KG1 (cell line): ENCODE measurements at places on chromosomes 3 and 15.

GRCh38 chr3:47348411-47349154 is 32.2 kb upstream of the PTPN23 start:
- DNase-seq, result no peak

- no peak for DNase-seq
These were observed 177.0 kb downstream of the AGBL1 start for GRCh38 chr15:86256628-86257027.

DNA sequence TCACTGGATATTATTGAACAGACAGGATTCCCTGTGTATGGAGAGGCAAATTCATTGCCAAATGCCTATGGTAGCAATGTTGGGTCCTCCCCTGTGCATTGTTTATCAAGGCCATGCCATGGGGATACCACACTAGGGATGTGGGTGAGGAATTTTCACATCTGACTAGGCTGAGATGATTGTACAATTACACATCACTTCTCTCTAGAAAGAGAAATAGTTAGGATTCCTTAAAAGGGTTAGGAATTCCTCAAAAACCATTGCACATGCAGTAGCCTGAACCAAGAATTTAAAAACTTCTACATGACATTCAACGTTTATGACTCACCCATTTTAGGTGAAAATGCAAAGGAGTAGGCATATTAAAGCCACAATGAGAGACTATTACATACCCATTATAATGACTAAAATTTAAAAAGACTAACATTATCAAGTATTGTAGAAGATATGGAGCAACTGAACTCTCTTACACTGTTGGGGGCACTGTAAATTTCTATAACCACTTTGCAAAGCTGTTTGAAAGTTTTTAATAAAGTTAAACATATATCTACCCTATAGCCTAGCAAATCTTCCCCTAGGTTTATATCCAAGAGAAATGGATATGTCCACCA is 175.9 kb downstream of the THRB start:
- DNase-seq, result no peak

- no peak for DNase-seq
These were observed 106.7 kb upstream of the CADPS start for GRCh38 chr3:62981962-62982361.

DNA sequence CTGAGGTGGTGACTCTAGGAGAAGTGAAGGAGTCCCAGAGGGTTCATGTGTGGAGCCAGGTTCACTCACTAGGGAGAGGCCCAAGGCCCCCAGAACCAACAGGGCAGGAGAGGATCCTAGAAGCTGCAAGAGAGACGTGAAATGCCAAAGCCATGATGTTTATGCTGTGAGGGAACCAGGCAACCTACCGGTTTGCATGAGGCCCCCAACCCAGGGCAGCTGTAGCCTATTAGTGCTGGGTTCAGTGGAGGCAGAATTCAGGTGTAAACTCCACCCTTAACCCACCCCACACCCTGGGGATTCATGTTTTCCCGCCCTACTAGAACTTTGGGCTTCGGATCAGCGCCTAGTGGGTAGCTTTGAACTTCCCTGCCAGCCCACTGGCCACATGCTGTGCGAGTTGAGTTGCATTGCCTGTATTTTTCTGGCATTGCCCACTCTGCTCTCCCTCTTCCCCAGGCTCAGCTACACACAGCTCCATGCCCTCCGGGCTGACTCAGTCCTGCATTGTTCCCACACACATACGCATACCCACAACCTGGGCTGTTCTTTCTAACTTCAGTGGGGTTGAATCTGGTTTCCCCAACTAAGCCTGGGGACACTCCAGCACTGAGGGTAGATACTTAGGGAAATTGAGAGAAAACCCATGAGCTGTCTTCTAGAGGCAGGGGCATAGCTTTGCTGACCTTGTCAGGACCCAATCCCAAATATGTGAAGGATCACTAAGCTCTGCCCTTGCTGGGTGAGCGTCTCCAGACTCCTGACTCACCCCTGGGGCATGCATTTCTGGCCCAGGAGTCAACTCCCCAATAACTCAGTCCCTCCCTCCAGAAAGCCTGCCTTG is 2.0 kb upstream of the ZBTB47 start:
- no peak for DNase-seq

GRCh38 chr3:112776000-112776399 is 70.7 kb downstream of the CD200R1L start:
- no peak for DNase-seq

DNA sequence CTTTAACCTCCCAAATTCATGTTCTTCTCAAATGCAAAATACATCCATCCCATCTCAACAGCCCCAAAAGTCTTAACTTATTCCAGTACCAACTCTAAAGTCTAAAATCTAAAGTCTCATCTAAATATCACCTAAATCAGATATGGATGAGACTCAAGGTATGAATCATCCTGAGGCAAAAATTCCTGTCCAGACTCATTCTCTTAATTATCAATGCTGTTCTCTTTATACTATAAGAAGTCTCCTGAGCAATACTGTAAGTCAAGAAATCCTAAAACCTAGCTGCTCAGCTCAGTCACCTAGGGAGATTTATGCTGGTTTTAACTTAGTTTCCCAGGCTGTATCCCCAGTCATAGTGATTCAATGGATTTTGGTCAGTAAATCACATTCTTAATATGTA is 11.1 kb downstream of the RAD18 start:
- DNase-seq, result no peak

DNA sequence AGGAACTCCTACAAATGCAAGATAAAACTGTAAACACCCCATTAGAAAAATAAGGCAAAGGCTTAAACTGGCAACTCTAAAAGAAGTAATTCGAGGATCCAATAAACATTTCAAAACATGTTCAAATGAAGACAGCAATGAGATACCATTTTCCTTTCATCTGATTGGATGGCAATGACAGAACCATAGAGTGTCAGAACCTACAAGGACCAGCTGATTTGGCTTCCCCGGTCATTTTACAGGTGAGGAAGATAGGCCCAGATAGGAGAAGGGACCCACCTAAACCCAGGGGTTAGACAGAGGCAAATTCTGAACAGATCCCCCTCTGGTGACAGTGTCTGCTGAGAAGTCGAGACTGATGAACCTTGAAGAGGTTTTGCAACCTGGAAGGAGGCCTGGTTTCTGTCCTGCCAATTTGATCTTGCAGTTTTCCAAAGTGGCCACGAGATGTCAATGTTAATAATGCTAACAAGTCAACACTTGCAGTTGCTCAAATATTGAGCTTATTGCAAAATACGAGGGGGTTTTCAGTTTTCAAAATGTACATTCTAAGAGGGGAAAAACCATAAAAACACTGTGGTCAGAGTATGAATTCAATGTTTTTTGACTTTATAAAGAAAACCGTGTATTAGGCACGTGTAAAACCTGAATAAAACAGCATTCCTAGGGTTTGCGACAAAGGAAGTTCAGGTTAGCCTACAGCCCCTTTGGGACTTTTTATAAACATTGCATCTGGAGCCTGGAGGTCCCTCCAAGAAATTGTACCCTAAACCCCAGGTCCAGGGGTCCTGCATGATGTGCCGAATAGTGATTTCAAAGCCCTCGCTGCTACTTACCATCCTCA is 21.5 kb downstream of the CFAP161 start:
- no peak for DNase-seq

DNA sequence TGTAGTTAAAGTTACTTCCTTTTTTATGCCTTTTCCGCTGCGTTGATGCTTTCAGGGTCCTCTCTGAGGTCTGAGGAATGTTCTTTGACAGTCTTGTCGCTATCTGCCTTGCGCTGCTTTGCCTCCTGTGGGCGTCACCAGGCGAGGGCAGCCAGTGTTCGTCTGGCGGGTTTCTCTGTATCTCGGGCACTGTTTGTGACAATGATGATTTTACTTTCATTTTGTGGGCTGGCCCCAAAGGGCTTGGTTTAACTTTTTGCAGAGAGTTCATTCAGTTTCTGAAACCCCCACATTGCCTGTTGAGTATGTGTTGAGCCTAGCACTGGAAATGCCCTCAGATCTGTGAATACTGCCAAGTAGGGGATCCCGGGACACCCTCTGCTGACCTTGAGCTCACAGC is 24.6 kb upstream of the SACM1L start:
- DNase-seq, result peak; percentile 43

DNA sequence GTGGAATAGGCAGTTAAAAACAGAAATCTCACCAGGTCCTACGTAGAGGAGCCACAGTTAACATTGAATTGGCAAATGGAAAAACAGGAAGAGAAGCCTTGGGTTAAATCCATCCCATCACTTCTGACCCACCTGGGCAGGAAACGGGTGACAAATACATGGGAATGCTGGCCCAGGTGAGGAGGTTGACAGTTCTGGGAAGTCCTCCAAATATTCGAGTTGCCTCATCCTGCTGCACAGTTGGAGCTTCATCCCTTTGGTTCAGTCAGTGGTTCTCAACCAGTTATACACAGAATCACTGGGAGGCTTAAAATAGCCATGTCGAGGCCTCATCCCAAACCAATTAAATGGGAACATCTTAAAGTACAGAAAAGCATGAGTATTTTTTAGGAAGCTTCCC is 5.3 kb downstream of the MYZAP start:
- DNase-seq, result no peak

GRCh38 chr3:171249245-171249644 is 211.0 kb downstream of the TNIK start:
- no peak for DNase-seq

- no peak for DNase-seq
These were observed 9.7 kb downstream of the ITIH4 start for GRCh38 chr3:52820736-52821135.

DNA sequence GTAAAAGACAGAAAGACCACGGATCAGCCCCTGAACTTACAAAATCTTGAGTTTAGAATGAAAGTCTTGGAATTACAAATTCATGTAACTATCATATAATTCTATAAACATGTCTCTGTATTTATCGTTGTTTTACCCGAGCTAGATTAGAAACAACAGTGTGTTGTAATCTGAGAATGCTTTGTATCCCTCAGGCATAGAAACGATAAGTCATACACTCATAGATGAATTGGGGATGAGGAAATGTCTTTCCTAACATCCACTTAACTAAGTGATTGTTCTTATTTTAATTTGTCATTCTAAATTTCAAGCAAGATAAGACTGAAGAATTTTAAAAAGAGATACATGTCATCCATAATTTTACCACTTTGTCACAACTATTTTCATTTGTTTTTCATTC is 165.3 kb downstream of the RYR3 start:
- no peak for DNase-seq

- DNase-seq, result no peak
These were observed 21.8 kb downstream of the UMPS start for GRCh38 chr3:124752051-124752450.

GRCh38 chr3:195270817-195271409 is at the start of gene XXYLT1:
Gene XXYLT1, minus strand, starts transcription at chr3:195271159. Its CDS starts 101 bp downstream, at chr3:195271058.
- DNase-seq, result peak; percentile 84

DNA sequence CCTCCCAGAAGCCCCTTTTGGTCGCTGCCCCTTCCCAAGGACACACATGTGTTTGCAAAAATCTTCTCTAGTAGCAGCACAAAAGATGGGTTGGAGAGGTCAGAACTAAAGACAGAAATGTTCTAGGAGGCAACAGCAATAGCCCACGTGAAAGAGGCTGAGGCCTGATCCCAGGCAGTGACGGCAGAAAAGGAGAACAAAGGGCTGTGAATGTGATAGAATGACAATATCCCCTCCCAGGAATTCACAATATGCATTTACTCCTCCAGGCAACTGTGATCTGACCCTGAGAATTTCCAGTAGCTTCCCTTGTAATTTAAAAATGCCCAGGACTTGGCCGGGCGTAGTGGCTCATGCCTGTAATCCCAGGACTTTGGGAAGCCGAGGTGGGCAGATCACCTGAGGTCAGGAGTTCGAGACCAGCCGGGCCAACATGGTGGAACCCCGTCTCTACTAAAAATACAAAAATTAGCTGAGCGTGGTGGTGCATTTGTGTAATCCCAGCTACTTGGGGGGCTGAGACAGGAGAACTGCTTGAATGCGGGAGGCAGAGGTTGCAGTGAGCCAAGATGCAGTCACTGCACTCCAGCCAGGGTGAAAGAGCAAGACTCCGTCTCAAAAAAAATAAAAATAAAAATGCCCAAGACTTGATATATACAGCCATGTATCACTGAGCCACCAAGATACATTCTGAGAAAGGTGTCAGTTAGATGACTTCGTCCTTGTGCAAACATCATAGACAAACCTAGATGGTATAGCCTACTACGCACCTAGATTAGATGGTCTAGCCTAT is 43.6 kb upstream of the PIAS1 start:
- no peak for DNase-seq

DNA sequence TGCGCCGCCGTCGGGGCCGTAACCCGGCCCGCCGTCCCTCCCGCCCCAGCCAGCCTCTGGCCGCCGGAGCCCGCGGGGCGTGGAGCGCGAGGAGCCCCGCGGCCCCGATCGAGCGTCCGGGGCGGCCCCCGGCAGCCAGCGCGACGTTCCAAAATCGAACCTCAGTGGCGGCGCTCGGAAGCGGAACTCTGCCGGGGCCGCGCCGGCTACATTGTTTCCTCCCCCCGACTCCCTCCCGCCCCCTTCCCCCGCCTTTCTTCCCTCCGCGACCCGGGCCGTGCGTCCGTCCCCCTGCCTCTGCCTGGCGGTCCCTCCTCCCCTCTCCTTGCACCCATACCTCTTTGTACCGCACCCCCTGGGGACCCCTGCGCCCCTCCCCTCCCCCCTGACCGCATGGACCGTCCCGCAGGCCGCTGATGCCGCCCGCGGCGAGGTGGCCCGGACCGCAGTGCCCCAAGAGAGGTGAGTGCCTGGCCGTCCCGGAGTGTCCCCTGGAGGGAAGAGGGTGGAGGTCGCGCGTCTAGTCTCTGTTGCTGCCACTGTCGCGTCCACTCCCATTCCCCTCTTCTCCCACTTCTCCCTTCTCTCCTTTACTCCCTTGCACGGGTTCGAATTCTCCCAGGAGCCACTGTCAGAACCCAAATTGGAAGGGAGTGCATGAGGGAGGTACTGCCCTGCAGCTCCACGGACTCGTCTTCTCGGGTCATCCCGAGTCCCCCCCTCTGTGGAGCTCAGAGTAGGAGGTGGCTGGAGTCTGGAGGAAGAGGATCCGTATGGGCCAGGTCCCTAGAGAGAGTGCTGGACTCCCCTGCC is 585 bp downstream of the CSK start:
- DNase-seq, result no peak

GRCh38 chr3:8538913-8539312 is 37.3 kb downstream of the LMCD1 start:
- DNase-seq, result no peak

DNA sequence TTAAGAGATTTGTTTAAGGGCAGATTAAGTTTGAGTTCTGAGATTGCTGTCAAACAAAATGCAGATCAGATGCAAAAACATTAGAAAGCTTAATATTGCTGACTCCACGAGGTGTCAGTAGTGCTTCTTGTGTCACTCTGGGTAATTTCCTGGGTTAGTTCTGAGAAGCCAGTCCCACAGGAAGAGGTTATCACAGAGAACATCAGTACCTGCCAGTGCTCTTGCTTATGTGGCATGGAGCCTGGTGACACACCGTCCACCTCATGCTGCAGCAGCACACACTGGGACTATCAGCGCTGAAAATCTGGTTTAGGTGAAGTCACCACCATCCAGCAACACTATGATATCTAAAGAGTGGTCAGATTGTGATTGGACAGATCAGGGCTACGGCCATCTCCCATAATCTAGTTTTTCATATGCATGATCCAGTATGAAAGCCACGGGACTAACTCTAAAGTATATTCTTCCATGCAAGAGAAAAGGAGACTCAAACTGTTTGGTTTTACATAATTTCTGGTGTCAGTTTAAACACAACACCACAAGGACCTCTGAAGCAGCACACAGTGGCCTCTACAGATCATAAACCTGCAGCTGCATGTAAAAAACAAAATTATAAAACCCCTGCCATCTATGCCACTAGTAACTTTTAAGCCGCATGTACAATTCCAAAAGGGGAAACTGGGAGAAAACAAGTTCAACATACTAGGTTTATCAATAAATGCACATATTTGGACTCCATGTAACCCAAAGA is 36.1 kb upstream of the MYO5C start:
- DNase-seq, result peak; percentile 8
